ENCODE measurements at places on chromosomes 12 and 14.

DNA sequence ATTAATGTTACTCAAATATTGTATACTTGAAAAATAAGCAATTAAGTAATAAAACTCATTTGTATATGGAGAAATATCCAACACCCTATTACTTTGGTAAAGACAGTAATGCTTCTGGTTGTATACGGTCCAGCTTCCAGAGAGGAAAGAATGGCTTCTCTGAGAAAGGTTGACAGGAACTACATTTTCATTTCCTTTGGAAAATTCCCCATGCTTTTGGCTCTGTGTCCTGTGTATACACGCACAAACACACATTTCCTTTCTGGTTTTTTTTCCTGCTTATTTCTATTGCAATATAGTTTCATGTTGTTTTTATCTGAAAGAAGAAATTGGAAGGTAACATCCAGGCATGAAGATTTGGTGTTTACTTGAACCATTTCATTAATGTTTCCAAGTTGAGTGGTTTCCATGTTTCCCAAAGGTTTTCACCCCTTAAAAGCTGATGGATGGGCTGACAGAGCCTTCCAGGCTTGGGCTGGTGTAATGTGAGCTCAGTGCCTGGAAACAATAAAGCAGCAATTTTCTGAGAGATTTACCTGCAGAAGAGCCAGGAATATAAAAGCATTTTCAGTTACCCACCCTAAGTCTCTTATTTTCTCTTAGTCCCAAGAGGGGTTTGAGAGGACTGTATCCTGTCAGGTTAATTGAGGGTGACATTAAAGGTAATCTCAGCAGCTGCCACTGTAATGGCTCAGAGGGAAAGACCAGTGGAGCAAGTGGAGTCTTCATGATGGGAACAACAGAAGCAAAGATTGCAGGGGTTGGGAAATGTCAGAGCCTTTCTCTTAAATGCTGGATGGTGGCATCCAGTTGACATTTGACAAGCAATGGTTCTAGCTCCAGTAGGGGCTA, 33.4 kb upstream of the TMTC1 start:
- no peak for DNase-seq

GRCh38 chr14:101192661-101193000, 289.1 kb upstream of the RTL1 start:
- DNase-seq = no peak

GRCh38 chr12:120264904-120265472, 542 bp downstream of the PXN start:
- no peak for DNase-seq

- DNase-seq = no peak
Measured at GRCh38 chr14:88079624-88080023, 74.7 kb downstream of the GPR65 start.

GRCh38 chr12:63895841-63896240, 51.3 kb downstream of the SRGAP1 start:
- no peak for DNase-seq

DNA sequence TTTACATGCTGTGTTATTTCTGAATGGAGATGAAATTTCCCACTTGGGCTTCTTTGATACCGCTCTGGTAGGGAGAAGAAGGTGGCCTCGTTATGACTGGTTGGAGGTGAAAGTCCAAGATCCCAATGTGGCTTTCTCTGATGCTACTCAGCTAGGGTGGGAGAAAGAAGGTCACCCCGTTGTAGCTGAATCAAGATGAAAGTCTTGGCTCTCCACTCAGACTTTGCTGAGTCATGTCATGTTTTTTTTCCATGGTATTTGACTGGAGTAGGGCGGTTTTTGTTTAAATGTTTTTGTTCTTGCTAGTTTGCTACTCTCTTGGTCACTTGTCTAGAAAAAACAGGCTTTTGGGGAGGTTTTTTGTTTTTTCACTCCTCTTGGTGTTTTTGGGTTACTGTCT, 2.4 kb upstream of the PDE6H start:
- DNase-seq = no peak

- no peak for DNase-seq
Measured at GRCh38 chr14:99055019-99055418, 217.0 kb downstream of the BCL11B start.

- DNase-seq = no peak
Measured at GRCh38 chr12:62738105-62738504, 196.8 kb downstream of the PPM1H start.

GRCh38 chr14:65351493-65352194, 60.9 kb upstream of the FUT8 start:
- no peak for DNase-seq

- DNase-seq = peak; percentile 87
Measured at GRCh38 chr12:12704593-12705230, 8.7 kb upstream of the GPR19 start.

DNA sequence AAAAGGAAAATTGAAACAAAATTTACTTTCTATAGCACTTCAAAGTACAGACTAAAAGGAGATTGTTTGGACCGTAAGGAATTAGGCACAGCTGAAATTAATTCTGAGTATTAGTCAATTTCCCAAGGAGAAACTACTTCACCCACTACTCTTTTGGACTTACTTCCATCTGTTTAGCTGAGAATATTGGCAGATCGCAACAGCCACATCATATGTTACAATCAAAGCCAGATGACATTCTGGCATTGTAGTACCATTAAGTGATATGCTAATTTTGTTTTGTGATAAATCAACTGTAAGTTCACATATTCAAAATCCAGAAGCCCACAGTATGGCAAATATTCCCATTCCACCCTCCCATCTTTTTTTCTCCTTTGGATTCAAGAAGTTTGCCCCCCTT, 47.1 kb upstream of the ANKS1B start:
- DNase-seq = peak; percentile 79

DNA sequence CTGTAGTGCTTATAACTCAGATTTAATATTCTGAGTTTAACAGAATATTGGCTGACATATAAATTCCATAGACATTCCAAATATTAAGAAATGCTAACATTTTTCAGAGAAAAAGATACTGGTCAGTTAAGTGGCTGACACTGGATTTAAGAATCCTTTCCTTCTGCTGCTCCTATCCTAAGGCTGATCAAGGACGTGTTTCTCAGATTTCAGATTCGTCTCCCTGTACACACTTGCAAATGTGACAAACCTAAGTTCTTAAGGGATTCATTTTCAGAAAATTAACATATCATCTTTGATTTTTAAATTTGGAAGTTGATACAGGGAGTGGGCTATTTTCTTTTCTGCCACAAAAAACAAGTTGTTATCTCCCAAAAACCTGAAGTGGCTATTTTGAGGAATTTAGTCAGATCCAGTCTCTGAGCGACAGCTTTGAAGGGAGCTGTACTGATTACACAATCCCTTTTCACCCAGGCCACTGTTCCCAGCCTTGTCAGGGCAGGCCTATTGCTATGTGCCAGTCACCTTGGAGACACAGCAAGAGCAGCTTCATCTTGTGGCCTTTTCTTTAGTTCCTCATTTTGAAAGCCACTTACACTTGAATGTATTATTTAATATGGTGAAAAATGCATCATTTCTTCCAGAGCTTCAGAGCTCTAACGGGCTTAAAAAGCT, 370.6 kb downstream of the KCNH5 start:
- DNase-seq = no peak

All from NCI-H446 treated with DMSO at 0.1 percent for 48 hours (cell line).